Activated T-helper 1 cell treated with anti-CD3 and anti-CD28 coated beads, Interleukin-12 subunit alpha, Interleukin-12 subunit beta, Interleukin-2, Interleukin-4 antibody, amounts not matched to agents 30 ng/mL and 10 ng/mL and 1 ng/mL, durations not matched to agents 14 hours and 24 hours and 36 hours (primary cell): ENCODE measurements at places on chromosomes 2 and 18.

DNA sequence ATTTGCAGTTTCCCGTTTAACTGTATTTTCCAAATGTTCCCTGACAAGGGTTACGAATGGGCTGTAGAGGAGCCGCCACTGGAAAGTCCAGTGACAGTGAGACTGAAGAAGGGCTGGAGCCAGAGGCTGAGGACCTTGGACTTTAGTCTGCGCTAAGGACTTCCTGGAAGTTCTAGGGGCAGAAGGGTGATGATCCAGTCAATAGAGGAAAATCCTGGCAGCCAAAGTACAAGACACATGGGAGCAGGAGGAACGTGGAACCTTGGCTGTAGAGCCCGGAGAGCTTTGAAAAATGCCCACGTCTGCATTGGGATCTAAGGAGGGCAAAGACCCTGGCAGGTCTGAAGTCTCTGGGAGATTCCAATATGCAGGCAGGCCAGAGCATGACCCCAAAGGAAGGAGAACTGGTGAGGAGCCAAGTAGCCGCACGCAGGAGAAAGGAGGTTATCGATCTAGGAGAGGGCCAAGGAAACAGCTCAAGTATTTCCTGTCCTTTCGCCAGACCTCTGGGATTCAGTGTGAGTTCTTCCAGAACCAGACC, 28.5 kb downstream of the MBP start:
- no peak for DNase-seq

- no peak for DNase-seq
Measured at GRCh38 chr2:12824351-12824777, 107.6 kb downstream of the TRIB2 start.

DNA sequence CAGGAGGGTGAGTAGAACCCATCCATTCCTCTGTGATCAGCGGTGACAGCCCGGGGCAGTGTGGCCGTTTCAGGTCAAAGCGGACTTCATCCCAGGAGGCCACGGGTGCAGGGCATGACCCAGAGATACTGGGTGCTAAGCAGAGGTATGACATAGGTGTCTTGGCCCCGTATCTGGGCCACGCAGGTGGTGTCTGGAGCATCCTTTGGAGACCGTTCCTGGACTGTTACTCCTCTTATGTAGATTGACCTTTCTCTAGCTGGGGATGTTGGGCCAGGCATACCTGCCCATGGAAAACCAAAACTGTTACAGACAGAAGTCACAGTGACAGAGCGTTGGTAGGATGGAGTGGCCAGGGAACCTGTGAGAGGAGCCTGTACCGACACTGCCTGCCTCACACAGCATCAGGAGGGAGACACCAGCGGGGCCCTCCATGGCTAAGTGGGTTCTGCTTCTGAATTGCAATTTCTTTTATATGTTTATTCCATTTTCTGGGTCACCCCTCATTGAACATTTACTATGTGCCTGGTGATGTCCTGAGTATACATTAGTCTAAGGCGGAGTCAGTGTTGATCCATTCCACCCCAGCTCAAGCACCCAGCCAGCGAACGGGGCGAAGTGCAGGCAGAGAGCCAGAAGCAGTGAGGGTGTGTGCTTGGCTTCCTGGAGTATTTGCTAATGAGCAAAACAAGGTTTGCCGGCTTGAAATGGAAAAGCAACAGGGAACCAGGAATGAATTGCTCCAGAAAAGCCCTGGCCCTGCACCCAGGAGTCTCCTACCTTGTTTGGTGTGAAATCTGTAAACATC, 141.7 kb downstream of the SH3RF3 start:
- no peak for DNase-seq

DNA sequence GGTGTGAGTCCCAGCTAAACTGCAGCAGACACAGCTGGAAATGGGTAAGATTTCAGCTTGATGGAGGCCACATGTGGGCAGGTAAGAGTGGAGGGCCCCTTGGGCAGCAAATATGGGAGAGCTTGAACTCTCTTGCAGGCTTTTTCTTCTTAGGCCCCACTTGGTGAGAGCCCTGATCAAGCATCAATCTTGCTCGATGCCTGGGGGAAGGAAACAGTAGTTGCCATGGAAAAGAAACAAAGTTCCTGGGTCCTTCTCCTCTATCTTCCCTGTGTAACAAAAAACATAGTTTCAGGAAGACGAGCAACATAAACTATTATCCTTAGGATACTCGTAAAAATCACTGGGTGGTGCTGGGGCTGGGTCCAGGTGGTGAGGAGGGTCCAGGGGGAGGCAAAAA, 42.9 kb downstream of the KIAA1328 start:
- DNase-seq: no peak

GRCh38 chr2:24945907-24946306, 25.8 kb downstream of the DNAJC27 start:
- no peak for DNase-seq

DNA sequence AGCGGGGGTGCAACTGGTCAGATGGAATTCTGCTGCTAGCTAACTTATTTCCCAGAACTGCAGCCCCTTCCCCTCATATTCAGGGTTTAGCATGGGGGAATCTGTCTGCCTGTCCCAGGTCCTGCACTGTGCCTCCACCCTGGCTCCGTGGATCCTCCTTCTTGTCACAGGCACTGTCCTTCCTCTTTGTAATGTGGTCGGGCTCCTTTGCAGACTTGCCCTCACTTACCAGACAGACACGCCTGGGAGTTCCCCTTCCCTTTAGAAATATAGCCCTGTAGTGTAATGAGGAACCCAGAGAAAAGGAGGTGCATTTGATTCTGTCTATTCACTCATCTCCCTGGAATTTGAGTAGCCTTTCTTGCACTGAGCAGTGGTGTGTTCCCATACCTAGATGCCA, 108.7 kb downstream of the TRIM43 start:
- no peak for DNase-seq

DNA sequence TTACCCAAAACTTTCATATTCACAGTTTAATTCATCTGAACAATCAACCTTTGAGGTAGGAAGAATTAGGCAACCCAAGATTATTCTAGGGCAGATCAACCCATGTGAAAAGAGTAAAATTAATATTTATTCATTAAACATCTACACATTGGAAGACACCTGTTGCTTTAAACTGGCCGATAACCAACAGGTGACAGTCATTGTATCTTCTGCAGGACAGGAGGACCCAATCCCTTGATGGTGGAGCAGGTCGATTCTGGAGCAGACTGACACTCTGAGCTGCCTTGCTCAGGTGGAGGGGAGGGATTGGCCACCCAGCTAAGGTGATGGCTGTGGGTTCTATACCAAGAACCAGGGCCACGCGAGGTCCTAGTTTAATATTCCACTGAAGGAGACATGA, 230.3 kb downstream of the OSR1 start:
- no peak for DNase-seq

DNA sequence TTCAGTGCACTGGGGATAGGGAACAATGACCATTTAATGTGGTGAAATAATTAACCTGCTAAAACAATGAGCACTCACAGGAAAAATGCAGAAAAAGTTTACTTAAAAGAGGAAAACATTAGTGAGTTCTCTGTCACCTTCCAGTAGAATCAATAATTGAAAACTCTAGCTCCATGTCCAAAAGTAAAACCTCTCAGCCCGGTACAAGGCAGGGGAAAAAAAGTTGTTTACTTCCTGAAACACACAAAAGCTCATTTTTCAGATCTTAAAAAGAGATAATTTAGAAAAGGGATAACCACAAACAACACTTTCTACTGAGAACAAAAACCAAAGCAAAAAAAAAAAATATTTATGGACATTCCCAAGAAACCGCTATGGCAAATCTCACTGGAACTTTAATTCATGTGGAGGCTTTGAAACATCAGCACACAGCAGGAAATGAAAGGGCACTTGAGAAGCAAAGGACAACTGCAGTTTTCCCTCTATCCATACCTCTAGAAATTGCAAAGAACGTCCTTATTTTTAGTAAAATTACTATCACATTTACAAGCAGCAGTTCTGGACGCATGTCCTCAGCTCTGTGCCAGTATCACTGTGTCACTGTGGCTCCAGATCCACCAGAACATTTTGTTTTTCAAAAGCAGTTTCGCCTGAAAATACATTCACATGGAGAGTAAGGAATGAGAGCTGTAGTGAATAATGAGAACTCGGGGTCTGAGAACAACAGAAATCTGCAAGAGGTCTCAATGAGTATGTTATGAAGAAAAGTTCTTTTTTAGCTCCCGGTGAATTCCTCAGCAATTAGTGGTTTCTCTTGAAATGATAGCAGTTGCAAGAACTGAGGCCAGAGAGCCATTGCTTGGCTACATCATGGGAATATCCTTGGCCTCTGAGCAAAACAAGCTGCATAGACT, 44.7 kb upstream of the DNAH7 start:
- DNase-seq: no peak

DNA sequence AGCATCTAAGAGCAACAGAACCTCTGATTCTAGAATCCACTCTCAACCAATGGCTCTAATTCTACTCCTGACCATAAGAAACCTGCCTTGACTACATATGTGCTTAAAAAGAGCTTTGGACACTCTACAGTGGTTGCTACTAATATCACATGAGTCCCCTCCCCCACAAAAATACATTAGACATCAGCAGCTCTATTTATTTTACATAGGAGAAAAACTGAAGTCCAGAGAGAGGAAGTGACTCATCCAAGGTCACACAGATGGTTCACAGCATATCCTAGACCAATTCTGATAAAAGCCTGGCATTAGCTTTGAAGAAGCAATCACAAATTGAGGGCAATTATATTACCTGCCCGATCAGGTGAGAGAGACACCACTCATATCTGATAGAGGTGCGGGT, 49.8 kb downstream of the ALK start:
- DNase-seq: no peak

- DNase-seq: no peak
Measured at GRCh38 chr2:2640371-2640770, 309.3 kb upstream of the MYT1L start.

DNA sequence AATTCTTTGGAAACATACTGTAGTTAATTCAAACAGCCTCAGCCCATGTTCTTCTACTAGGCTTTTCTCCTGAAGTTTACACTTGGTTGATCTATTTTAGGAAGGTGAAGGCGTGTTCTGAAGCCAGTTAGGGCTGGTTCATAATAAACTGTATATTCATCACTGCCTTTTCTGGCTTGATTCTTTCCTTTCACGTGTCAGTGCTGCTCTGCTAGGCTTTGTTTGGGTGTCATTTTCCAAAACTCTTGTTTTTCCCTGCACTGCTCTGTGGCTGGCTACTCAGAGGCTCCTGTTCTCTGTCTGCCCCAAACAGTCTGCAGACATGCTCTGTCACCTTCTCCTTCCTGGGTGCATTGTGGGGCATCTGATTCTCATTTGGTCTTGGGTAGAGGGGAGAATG, 136.1 kb downstream of the PARD3B start:
- DNase-seq: no peak

GRCh38 chr2:121480826-121481225, 49.9 kb upstream of the RNU4ATAC start:
- DNase-seq: no peak

- no peak for DNase-seq
Measured at GRCh38 chr2:74593826-74594772, 39.6 kb downstream of the DOK1 start.

DNA sequence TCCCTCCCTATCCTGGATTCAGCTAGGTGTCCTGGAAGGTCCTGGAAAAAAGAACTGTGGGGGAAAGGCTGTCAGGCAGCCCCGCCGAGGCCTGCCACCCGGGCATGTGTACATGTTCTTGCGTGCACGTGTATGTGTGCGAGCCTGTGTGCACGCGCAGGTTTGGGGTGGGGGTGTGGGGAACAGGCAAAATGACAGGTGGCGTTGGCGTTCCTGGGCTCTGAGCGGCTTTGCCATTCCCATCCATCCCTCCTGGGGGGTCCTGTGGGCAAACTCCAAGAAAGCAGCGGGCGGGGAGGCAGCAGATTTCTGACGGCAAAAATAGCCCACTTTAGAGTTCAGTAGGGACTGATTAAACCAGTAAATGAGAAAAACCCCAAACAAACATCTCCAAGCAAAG, 35.6 kb downstream of the EMX1 start:
- DNase-seq: no peak

DNA sequence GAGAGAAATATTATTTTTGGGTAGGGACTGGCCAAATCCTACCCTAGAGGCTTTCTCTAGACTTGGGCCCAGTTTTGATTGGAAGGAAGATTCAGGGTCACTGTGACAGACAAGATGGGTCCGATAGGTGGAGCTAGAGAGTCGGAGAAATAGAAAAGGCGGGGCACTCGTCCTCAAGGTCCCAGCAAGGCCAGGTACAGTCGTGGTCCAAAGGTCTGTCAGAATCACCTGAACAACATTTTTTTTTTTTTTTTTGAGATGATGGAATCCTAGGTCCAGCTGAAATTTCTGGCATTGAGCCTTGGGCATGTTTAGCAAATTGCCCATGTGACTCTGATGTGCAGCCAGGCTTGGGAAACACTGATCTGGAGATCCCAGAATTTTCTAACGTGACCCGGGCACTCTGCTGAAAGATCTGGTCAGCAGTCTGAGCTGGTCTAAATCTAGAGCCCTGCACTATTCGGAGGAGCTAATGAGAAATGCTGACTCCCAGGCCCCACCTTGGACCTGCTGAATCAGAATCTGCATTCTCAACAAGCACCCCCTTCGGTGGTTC, 23.0 kb upstream of the NTSR2 start:
- peak; percentile 35 for DNase-seq

GRCh38 chr2:100520224-100520623, 42.6 kb upstream of the PDCL3 start:
- no peak for DNase-seq

DNA sequence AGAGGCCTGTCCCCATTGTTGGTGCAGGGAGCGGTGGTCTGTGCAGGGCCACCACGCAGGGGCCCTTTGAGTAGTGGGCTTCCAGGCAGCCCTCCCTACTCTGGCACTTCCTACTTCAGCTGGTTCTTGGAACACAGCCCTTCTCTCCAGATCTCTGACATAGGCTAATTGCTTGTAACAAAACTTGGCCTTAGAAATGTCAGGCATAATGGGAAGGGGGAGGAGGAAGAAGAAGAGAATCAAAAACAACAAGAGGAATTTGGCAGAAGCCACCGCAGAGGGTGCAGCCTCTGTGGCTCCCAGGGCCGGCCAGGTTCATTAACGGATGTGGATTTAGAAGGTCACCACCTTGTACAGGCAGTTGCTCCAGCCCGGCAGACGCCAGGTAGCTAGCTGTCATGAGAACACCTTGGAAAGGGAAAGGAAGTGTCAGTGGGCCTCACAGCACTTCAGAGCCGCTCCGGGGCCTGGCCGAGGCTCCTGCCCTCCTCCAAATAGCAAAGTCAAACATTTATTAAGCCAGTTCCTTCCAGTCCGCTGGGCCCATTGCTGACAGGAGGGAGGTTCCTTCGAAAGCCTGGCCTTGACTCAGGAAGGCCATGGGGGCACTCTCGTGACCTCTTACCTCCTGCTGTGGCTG, 7.4 kb downstream of the BOD1L2 start:
- DNase-seq: no peak

DNA sequence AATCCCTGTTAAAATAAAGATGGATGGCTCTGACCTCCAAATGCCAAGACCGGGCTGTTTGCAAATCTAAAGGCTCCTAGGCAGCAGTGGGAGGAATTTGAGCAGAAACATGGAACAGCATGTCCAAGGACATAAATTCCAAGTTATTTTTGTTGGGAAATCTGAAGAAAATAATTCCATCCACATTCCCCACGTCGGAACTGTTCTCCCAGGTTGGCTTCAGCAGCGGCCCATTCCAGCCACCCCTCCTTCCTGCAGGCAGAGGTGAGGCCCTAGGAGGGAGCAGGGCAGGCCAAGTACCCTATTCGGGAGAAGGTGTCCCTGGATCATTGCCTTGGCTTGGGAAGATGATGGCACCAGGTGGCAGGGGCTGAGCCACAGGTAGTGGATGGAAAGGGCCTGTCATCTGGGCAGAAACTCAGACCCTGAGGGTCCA, 117.1 kb downstream of the CAPN13 start:
- DNase-seq: no peak
